Astrocyte of the hippocampus (primary cell): ENCODE measurements at places on chromosomes 2 and 18.

DNA sequence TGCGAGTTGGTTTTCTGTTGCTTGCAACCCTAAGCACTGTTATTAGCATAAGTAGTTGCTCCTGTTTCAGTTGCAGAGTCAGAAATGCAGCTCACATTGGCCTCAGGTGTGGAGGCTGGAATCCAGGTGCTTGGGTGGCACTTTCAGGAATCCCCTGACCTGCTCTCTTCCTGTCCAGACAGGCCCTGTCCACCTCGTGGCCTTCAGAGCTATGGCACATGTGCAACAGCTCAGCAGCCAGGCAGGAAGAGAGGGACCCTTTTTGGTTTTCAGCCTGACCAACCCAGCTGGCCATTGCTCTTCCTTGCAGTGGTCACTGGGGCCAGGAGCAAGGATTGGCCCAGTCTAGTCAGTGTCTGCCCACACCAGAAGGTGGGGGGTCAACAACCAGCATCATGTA lies 12.7 kb downstream of the ACOXL start:
- no peak for DNase-seq

DNA sequence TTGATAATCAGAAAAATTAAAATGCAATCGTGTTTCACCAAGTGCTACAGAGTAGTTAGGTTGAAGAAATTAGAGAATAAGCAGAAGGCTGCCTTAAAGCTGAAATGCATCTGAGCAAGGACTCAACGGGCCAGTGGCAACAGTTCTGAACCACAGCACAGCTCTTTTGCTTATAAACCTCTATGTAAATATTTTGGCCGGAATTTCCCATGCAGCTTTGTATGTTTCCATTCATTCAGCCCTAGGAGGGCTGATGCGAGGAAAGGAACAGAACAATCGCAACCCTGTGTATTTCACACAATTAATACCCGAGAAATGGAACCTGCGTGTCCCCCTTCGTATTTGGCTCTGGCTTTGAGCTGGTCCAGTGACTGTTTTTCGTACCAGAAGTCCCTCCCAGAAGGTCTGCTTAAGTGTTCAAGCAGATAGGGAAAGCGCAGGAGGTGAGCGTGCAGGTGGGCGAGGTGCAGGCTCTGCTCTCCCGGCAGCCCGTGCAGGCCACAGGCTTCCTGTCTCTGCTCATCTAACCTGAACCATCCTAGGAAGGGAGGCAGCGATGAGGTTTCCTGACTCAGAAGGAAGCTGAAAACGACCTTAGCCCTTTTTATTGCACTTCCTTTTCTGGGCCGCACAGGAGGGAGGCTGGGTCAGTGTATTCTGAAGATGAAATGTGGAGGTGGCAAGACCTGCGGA lies 67.3 kb downstream of the ASB1 start:
- no peak for DNase-seq

GRCh38 chr2:109677835-109678580 lies 63.8 kb downstream of the SOWAHC start:
- DNase-seq, result no peak

- DNase-seq, result peak; percentile 64
Measured at GRCh38 chr2:224843141-224843540, 127.0 kb upstream of the CCDC195 start.

DNA sequence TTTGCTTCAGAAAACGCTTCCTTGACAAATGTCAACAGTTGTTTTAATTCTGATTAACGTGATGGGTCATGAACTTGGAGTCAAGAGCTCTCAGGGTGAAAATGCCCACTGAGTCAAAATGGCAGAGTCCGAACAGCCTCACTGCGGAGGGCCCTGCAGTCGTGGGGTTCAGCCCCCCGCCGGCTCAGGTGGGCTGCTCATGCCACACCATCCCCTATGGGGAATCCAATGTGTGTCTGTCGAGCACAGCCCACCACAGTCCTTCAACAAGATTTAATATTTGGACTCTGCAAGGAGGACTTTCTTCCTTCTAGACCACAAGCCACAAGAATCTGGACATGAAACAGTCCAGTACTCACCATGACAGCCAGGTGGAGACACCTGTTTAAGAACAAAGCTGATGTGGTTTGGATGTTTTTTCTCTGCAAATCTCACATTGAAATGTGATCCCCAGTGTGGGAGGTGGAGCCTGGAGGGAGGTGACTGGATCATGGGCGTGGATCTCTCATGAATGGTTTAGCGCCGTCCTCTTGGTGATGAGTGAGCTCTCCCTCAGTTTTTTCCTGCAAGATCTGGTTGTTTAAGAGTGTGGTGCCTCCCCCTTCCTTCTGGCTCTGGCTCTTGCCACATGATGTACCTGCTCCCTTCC lies 201.0 kb downstream of the NDUFA10 start:
- DNase-seq, result peak; percentile 24

DNA sequence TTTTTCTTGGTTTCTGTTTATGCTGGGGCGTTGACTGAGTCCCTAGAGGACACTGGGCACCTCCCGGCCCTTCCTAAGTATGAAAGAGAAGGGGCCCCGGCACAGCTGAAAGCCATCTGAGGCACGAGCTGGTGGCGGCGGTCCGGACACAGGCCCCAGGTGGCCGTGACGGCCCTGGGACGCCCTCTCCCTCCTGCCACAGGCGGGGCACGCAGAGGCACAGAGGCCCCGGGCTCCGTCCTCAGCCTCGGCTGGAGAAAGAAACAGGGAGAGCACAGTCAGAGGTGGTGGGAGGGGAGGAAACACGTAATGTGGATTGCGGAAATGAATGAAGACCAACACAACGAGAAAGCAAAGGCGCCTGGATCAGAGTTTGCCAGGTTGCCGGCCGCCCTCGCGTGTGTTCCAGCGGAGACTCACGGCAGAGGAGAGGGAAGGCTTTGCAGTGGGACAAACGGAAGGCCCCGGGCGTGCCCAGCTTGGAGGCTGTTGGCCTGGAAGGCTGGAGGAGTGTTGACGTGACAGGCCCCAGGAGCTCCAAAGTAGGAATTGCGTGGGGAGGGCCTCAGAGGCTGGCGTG lies 119.1 kb downstream of the PTGR3 start:
- DNase-seq, result no peak

DNA sequence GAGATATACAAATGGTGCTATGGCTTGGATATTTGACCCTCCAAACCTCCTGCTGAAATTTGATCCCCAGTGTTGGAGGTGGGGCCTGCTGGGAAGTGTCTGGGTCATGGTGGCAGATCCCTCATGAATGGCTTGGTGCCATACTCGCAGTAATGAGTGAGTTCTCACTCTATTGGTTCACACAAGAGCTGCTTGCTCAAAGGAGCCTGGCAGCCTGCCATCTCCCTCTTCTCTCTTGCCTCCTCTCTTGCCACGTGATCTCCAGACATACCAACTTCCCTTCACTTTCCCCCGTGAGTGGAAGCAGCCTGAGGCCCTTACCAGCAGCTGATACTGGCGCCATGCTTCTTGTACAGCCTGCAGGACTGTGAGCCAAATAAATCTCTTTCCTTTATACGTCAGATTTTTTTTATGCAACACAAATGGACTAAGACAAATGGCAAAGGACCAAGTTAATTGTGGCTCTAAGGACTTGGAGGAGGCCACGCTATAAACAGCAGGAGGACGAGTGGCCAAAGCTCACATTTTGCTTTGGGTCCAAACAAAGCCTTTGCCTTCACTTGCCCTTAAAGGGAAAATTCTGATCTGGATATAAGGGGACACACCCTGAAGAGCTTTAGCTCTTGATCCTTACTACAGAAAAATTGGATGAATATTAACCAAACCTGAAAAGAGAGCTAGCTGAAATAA lies 214.7 kb downstream of the SS18 start:
- peak; percentile 4 for DNase-seq

DNA sequence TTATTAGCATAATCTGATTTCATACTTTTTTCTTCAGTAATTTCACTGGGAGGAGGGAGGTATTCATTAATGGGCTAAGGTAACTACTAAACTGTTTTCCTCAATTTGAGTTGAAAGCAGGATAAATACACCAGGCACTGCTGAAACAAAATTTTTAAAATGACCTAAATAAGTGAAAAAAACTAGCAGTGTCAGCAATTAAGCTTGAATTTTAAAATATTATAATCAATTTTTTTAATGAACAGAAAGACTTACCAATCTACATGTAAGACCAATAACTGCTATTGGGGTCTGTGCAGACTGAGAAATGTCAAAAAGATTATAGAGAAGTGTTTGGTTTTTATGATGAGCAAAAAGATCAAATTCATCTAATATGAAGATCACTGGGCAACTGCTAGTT lies 68.4 kb downstream of the ORC4 start:
- DNase-seq, result no peak

GRCh38 chr2:186605041-186605440 lies 15.2 kb downstream of the ITGAV start:
- peak; percentile 36 for DNase-seq

DNA sequence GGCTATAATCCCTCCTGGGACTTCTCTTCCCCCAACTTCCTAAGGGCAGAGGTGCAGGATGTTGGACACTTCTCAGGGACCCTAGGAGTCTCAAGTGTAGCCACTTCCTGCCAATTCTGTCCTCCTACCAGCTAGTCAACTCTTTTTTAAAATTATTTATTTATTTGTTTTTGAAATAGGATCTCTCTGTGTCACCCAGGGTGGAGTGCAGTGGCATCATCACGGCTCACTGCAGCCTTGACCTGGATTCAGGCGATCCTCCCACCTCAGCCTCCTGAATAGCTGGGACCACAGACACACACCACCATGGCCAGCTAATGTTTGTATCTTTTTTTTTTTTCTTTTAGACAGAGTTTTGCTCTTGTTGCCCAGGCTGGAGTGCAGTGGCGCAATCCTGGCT lies 11.5 kb downstream of the SFTPB start:
- DNase-seq, result no peak

GRCh38 chr18:3171631-3172030 lies 48.1 kb downstream of the MYOM1 start:
- no peak for DNase-seq

DNA sequence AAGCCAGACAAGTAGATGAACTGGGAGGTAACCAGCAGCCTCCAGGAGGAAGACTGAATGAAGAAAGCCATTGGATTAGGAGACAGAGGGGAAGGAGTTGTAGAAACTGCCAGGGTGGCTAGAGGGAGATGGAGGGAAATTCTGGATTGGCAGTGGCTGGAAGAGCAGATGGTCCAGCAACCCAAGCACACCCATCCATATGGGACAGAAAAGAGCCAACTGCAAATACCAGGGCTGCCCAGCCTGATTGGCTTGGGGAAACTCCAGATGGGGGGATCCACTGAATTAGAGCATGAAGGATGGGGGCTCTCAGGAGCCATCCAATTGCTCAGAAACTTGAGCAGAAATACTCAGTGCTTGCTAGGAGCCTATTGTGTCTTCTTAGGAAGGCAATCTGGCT lies 173.5 kb upstream of the EPB41L3 start:
- no peak for DNase-seq
